ENCODE measurements at places on chromosomes 5 and 9.

DNA sequence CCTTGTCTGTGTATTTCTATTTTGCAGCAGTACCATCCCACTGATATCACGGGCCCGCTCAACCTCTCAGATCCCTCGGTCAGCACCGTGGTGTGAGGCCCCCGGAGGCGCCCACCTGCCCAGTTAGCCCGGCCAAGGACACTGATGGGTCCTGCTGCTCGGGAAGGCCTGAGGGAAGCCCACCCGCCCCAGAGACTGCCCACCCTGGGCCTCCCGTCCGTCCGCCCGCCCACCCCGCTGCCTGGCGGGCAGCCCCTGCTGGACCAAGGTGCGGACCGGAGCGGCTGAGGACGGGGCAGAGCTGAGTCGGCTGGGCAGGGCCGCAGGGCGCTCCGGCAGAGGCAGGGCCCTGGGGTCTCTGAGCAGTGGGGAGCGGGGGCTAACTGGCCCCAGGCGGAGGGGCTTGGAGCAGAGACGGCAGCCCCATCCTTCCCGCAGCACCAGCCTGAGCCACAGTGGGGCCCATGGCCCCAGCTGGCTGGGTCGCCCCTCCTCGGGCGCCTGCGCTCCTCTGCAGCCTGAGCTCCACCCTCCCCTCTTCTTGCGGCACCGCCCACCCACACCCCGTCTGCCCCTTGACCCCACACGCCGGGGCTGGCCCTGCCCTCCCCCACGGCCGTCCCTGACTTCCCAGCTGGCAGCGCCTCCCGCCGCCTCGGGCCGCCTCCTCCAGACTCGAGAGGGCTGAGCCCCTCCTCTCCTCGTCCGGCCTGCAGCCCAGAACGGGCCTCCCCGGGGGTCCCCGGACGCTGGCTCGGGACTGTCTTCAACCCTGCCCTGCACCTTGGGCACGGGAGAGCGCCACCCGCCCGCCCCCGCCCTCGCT, 1.9 kb downstream of the LRRC26 start:
- DNase-seq: no peak

- DNase-seq: no peak
Measured at GRCh38 chr9:38091310-38092199, 22.5 kb upstream of the SHB start.

DNA sequence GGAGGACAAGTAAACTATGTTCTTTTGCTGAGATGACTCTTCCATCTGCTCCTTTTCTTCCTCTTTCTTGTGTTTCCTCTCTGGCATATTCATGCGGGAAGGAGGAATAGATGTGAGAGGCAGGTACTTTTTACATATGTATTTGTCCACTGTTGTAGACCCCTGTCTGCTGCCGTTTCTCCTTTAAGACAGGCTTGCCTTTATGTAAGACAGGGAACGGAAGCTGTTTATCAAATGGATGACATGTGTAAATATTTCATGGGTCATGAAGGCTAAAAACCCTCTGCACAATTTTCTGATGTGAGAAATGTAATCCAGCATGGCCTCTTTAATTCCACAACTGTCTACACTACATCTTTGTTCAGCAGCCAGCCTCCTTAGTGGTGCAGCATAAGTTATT, 1525.5 kb upstream of the NUDT12 start:
- no peak for DNase-seq

GRCh38 chr9:125784286-125785049, 37.3 kb downstream of the PBX3 start:
- no peak for DNase-seq

GRCh38 chr5:154190595-154191304, at the start of gene GALNT10:
Gene GALNT10 (plus strand): TSS chr5:154190733. CDS start chr5:154190867, 134 bp downstream.
- DNase-seq: no peak

DNA sequence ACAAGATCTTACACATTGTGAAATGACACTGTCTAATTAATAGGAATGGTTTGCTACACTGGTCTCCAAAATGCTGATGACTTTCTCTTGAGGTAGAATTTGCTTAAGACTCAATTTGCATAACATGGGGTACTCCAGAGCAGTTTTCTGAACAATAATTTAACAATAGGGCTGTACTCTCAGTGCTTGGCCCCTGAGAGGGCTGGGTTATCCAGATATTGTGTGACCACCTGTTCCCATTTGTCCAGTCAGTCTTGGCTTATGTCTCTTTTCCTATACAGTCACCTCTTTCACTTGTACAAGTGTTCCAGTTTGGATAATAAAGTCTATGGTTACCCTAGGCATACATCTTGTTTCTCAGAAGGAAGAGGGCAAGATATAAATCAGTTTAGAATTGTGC, 17.9 kb downstream of the ZSWIM6 start:
- no peak for DNase-seq

- no peak for DNase-seq
Measured at GRCh38 chr5:55892479-55892878, 41.3 kb downstream of the IL31RA start.
